ENCODE measurements at places on chromosomes 2 and 18.

DNA sequence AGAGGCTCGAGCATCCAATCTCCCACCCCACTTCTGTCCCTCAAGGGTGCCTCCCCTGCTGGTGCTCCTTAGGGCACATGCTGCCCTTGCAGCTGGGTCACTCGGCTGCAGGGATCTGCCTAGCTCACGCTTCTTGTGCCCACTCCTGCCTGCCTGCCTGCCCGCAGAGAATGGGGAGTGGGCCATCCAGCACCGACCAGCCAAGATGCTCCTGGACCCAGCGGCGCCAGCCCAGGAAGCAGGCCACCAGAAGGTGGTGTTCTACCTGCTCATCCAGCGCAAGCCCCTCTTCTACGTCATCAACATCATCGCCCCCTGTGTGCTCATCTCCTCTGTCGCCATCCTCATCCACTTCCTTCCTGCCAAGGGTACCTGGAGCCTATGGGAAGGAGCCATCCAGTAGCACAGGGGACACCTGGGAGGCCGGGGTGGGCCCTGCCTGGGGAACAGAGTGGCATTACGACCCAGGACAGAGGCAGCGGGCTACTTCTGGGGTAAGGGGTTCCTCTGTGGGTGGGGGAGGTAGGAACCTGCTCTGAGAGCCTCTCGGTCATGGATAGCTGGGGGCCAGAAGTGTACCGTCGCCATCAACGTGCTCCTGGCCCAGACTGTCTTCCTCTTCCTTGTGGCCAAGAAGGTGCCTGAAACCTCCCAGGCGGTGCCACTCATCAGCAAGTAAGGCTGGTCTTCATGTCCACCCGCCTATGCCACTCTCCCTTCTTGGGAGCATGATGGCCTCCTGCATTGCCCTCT, 3.4 kb downstream of the CHRNG start:
- DNase-seq = no peak

DNA sequence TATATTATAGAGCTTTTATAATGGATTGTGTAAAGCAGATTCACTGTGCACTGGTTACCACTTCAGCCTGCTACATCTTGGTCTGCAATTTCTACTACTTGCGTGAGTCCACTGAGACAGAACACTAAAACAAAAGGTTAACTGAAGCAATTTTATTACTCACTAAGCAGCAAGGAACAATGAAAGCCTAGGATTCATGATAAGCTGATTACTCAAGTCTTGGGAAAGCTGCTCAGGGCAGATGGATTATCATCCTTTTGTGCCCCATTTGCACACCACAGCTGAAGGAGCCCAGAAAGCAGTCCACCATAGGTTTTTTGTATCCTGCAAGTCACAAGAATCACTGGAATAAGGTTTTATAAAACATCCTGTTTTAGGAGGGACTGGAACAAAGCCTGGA, 1215.2 kb upstream of the TMEFF2 start:
- DNase-seq = no peak

GRCh38 chr2:113240915-113241911, 37.5 kb downstream of the PAX8 start:
- DNase-seq = peak; percentile 50

DNA sequence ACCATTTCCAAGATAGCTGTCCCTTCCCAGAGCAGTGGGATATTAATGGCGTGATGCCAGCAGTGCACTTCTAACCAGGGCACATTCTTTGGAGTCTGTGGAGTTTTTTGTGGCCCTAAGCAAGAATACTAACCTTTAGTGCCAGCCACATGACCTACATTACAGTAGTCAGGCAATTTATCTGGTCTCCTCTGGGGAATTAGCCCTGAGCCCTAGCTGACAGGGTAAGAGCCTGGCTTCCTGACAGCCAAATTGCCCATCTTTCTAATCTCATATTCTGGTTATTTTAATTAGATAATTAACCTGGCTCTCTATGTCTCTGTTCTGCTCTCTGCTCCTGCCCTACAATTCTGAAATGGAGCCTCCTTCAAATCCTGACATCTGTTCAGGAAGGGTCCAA, 5.2 kb downstream of the PFN4 start:
- no peak for DNase-seq

GRCh38 chr2:126187668-126188067, 468.3 kb upstream of the GYPC start:
- no peak for DNase-seq

GRCh38 chr2:119011162-119011909, 69.3 kb downstream of the MARCO start:
- no peak for DNase-seq

DNA sequence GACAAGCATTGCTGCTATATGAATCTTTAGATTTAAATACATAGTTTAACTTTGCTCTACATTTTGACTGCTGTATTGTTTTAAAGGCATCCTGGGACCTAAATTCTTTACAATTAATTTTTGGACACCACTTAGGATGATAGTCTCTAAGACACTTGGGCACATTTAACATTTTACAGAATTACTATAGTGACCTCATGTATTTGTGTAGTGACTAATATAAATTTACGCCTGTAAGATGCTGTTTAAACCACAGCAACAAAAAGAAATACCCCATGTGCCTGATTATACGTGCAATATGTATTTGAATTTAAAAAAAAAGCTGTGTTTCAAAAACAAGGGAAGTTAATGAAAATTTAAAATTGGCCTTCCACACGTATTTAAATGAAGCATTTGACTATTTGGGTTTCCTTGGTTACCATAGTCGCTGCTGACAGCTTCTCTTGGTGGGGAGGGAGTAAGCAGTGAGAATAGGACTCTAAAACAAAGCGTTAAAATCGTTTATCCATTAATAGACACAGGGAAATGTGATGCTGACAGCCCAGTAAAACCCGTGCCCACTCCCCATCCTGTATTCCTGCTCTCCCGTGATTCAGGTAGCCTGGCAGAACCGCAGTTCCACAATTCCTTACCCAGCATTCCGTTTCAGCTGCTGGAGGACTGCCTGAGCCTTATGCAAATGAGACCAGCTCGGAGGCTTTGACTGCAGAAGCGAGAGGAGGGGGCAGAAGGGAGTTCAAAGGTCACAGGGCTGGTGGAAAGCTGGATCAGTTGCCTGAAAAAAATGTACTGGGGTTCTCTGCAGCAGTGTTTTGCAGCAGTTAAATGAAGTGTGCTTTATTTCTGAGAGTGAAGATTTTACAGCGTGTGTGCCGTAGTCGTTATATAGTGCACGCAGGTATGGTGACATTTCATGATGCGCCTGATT, 104.3 kb downstream of the CSRNP3 start:
- DNase-seq = no peak

DNA sequence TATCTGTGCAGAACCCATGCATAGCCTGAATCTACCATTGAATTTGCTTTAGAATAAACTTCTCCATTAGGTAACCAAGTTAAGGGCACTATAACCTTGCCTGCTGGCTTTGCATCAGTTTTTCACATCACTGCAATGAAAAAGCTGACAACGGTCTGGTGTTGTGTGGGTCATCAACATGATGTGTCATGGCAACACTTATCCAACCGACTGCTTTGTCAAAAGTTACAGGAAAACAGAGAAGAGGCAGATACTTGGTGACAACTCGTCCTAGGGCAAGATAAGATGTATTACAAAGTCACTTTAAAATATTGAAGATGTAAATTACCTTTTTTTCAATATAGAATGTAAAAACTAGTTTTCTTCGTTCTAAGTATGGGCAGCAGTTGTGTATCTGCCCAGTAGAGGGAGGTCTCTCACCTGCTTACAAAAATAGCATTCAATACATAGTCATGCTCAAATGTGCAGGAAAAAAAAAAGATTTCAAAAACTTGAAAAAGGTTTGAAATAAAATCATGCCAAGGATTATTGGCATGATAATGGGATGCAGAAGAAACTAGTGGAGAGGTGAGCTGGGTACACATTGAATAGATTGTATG, 96.3 kb downstream of the EVA1A start:
- DNase-seq = no peak

Data from stimulated activated CD4-positive, alpha-beta T cell treated with anti-CD3 and anti-CD28 coated beads, Interleukin-12 subunit alpha, Interleukin-12 subunit beta, amount 100 ng/mL, for 4 hours (primary cell).